ENCODE measurements at places on chromosomes 12 and 14.

- no peak for DNase-seq
Measured at GRCh38 chr12:113399490-113399889, 4.2 kb downstream of the SDS start.

GRCh38 chr12:124994437-124994975, 1.1 kb downstream of the BRI3BP start:
- DNase-seq: no peak

DNA sequence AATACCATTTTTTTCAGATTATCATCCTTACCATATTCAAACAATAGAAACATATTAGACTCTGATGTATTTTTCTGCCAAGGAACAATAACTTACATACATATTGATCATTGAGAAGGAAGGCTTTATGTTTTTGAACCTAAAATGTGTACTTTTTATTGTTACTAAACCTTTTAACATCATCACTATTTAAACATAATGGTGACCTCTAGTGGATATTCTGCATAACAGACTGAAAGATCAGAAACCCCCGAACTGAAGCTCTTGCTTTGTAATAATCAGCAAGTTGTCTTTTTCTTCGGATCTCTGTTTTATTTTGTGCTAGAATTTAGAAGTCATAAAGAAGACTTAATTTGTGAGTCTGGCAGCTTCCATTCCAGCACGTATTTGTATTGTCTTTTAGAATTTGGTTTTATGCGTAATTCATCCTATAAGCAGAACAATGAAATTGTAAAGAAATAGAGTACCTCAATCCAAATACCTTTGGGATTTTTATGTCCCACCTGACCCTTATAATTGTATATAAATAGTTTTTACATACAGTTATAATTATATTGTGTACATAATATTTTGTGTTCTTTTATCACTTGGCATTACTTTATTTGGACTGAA, 125.9 kb upstream of the ATF1 start:
- DNase-seq: no peak

- DNase-seq: no peak
Measured at GRCh38 chr12:54601841-54602240, 13.4 kb upstream of the PPP1R1A start.

DNA sequence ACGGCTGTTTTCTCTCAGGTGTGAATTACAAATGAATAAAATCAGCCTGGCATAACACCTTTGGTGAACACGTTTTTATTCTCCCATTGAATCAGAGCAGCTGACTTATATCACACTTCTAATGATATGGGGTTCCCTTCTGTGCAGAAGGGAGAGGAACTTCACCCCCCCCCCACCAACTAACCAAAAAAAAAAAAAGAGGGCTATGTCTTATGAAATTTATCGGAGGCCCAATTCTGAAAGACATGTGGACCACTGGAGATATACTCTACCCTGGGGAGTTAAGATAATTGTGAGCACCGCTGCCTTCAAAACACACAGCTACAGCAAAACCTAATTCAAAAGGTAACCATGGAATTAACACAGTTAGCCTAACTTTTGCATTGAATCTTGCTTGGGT, 4.6 kb downstream of the BCL11B start:
- DNase-seq: no peak

DNA sequence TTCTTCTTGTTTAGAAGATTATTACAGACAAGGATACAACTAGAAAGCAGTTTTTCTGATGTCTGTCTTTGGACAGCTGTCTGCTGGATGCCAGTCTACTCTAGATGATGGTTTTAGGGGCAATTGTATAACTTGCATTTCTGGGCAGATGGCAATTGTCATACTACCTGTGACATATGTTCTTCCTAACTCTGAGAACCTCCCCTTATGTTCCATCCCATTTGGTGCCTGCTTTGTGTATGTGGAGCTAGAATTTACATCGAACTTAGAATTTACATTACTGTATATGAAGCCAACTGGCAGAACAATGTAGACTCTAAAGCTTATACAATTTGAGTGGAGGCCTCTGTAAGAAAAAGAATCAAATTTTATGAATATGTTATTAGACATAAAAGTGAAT, 430.2 kb upstream of the SEL1L start:
- DNase-seq: no peak

GRCh38 chr12:115204957-115205754, 521.2 kb upstream of the TBX3 start:
- DNase-seq: no peak

- DNase-seq: no peak
Measured at GRCh38 chr12:106581543-106582248, 1.1 kb upstream of the RFX4 start.

DNA sequence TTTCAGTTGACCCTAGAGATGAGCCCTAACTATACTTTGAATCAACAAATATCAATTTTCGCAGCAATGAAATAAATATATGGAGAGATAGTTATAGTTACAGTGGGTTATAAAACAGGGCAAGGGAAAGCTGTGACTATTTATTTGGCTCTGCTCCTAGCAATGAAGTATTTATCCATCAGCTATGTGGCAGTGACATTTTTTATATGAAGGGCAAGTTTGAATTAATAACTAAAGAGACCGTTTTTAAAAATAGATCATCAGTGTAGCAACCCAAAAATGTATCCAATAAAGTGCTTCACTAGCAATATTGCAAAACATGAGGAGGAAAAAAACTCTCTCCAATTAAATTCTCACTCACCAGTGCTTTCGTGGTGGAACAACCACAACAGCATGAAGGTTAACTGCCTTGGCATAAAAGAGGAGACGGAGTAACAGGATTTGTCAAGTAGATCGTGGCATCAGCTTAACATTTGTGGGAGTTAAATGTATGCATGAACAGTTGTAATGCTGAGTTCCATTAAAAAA, 58.1 kb upstream of the NUDT4 start:
- DNase-seq: no peak

GRCh38 chr14:104429291-104429861, 150.2 kb upstream of the C14orf180 start:
- DNase-seq: no peak

DNA sequence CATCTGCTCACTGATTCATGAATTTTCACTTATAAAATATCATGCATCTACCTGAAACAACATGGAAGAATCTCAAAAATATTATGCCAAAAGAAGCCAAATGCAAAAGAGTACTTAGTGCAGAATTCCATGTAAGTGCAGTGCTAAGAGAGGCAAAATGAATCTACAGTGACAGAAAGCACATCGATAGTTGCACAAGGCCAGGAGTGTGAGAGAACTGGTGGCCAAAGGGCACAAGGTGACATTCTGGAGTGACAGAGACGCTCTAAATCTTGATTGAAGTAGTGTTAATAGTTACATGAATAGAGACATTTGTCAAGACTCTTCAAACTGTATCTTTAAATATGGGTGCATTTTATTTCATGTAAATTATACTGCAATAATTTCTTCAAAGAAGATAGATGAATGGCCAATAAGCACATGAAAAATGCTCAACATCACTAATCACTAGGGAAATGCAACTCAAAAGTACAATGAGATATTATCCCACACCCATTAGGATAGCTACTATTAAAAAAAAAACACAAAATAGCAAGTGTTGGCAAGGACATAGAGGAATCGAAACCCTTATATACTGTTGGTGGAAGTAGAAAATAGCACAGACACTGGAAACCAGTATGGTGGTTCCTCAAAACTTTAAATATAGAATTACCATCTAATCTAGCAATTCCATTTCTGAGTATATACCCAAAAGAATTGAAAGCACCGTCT, 71.7 kb upstream of the KICS2 start:
- no peak for DNase-seq

GRCh38 chr12:64278421-64278820, 56.3 kb upstream of the KICS2 start:
- DNase-seq: no peak

- no peak for DNase-seq
Measured at GRCh38 chr14:91326514-91327249, 82.2 kb upstream of the GPR68 start.

- DNase-seq: no peak
Measured at GRCh38 chr14:81519200-81520011, 14.2 kb downstream of the SEL1L start.

DNA sequence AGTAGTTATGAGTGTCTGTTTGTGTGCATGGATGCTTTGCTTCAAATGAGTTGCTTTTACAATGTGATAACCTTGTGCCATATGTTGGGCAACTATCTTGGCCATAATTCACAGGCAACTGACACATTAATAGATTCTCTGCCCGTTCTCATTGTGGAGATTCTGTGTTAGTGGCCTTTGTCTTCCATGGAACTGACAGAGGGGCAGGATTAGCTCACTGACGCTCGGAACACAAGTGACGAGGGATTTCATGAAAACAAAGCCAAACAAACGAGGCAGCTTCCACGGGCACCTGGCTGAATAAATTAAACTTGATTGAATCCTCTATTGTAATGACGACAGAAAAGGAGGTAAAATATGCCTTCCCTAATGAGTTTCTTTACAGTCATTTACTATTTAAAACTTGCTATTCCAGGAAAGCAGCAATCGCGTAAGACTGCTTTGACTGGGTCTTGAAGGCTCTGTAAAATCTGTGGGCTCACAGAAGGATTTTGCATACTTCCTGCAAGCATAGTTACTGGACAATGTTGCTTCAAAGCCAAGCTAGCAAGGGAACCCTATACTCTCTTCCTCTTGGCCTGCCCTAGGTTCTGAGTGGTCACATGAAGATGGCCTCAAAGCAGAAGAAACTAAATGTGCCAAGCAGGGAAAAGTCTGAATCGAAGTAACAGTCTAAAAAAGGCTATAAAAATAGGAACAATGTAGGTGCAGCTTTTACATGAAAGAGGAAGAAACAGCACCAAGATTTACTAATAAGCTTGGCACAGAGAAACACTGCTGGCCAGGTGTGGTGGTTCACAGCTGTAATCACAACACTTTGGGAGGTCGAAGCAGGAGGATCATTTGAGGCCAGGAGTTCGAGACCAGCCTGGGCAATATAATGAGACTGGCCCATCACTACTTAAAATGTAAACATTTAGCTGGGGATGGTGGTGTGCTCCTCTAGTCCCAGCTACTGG, 28.1 kb upstream of the SINHCAF start:
- no peak for DNase-seq

DNA sequence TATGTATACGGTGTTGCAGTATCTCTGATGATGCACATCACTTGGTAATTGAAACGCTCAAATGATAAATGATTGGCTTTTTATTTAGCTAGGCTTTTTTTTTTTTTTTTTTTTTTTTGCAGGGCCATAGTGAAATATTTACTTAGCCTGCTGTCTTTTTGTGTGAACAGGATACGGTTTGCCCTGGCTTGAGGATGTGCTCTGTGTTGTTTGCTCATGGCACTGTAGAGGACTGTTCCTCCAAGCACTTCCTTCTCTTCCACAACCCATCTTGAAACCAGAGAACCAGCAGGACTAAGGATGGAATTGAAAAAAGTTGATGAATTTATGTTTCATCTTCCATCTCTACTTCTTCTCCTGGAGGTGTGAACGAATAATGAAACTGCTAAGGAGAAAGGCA, 15.5 kb upstream of the SSPN start:
- DNase-seq: no peak

GRCh38 chr14:89907655-89908054, 46.9 kb downstream of the EFCAB11 start:
- DNase-seq: no peak

- no peak for DNase-seq
Measured at GRCh38 chr14:31219169-31219568, 11.6 kb upstream of the HECTD1 start.

- no peak for DNase-seq
Measured at GRCh38 chr12:4117386-4118016, 156.1 kb upstream of the CCND2 start.

Data from tibial nerve (tissue), 4 donors.